Cerebellar cortex (tissue), 1 donor: ENCODE measurements at places on chromosomes 16 and 17.
A peak's percentile ranks its signal among the peaks of the same experiment; 100 is the strongest.

DNA sequence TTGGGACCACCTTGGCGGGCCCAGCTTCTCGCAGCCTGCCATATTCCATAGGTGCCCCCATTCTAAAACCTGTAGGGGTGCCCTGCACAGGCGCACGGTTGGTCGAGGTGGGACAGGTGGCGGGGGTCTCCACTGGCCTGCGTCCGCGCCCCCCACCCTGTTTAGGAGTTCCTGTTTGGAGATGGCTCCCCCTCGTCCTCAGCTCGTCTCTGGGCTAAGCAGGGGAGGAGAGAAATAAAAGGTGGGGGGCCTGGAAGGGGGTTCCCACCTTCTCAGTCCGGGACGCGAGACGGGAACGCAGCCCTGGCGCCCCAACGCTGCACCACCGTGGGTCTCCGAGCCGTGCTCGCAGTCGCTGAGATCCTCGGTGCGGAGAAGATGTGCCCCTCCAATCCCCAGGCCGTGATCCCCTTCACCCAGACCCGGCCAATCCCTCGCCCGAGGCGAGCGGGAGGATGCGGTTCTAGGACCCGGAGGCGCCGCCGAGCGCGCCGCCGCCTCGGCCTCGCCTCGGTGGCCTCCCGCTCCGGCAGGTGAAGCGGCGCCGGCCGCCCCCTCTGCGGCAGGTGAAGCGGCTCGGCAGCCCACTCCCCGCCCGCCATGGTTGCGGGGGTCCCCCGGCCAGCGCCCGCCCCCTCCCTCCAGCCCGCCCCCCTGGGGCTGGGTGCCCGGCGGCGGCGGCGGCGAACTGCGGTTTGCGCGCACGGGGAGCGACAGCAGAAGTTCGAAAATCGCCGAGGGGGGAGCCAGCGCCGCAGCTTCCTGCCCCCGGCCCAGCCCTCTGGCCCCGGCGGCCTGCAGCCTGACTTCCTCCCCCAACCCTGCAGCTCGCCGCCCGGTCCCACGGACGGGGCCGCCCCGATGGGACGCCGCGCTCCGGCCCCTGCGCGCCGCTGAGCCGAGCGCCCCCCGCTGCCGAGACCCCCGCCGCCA is at the start of gene FMNL1:
FMNL1 (plus strand) TSS at position 805 of the 933 bp plus-strand sequence. CDS start 240 bp downstream, outside the sequence.
- no peak for DNase-seq

GRCh38 chr17:56943505-56944125 is 17.2 kb downstream of the COIL start:
- no peak for DNase-seq

- no peak for DNase-seq
Observed at GRCh38 chr16:75193265-75193650, 13.7 kb downstream of the CTRB2 start.

- no peak for DNase-seq
Observed at GRCh38 chr16:52544703-52545102, 2.2 kb downstream of the TOX3 start.

GRCh38 chr17:68829211-68829610 is 126.0 kb downstream of the ABCA8 start:
- DNase-seq, result no peak

- DNase-seq, result no peak
Observed at GRCh38 chr17:40355804-40356758, 8.5 kb downstream of the GJD3 start.

DNA sequence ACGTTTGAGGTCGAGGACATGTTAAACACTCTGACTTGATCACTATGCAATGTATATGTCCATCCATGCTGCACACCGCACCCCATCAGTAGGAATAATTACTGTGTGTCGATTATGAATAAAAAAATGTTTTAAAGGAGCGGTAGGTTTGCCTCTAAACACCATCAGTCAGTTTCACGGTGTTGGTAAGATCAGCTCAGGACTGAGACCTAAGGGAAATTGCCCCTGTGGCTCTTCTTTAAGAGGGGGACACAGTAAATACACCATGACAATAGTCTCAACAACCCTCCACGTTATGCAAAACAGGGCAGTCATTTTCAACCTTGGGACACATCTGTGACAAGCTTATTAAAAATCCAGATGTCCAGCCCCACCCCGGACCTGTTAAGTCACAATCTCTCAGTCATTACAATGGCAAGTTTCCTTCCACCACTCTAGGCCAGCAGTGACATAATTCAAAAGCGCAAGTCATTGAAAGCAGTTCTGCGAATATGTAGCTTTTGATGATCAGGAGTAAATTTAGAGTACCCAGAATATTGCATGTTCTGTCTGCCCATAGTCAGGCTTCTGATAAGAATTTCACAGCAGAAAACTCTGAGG is 1.2 kb downstream of the ATMIN start:
- no peak for DNase-seq

DNA sequence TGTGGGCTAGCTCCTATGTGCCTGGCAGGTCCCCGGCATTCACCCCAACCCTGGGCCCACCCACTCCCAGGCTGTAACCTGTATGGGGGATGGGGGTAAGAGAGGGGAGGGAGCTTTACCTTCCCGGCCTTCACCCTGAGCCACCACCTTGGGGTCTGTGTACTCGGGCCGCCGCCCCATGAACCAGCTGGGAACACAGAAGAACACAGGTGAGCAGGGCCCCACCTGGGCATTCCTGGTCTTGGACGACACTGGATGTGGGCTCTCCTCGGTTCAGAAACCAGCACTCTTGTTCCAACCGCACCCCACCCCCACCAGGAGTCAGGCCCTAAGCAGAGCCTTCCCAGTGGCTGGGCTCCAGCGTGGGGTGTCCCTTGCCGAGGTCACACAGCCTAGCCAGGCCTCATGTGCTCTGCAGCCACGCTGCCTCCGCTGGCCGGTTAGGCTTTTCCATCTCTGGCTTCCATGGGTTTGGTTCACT is 18.8 kb downstream of the B9D1 start:
- no peak for DNase-seq

- DNase-seq, result peak; percentile 58
Observed at GRCh38 chr17:47776330-47777197, 43.5 kb downstream of the TBX21 start.

DNA sequence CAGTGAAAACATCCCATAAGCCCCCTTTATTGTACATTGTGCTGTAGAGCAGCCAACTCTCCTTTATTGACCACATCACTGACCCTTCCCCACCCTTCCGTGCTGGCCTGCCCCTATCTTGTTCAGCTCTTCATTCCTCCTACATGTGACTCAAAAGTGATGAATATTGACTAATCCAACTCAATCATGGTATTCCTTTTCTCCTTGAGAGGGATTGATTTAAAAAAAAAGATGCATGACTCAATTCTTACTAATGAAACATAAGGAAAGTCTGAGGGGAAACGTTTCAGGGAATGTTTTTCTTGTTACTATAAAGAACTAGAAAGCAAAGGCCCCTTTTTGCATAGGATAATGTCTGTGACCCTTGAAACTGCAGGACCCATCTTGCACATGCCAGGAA is 125.2 kb upstream of the SOX9 start:
- no peak for DNase-seq

GRCh38 chr17:30229012-30229411 is 6.5 kb downstream of the SLC6A4 start:
- DNase-seq, result no peak

GRCh38 chr17:51585514-51586104 is 325.3 kb downstream of the UTP18 start:
- DNase-seq, result peak; percentile 74

- no peak for DNase-seq
Observed at GRCh38 chr16:27402964-27403600, 1.1 kb downstream of the IL21R start.

DNA sequence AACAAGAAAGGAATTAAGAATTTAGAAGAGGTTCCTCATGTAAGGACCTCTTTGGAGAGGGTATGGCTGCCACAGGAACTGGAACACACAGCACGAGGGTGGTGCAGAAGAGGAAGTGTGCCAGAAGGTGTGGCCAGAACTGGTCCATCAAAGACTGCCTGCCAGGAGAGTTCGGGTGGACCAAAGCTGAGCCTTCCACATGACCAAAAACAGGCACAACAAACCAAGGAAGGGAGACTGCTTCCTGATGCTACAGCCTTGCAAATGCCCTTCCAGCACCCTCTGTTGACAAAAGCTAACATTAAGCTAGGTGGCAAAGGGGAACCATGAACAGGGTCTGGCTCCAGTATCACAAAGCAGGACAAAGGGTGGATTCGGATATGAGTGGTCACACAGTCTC is 125.8 kb upstream of the TMEM97 start:
- DNase-seq, result peak; percentile 6

DNA sequence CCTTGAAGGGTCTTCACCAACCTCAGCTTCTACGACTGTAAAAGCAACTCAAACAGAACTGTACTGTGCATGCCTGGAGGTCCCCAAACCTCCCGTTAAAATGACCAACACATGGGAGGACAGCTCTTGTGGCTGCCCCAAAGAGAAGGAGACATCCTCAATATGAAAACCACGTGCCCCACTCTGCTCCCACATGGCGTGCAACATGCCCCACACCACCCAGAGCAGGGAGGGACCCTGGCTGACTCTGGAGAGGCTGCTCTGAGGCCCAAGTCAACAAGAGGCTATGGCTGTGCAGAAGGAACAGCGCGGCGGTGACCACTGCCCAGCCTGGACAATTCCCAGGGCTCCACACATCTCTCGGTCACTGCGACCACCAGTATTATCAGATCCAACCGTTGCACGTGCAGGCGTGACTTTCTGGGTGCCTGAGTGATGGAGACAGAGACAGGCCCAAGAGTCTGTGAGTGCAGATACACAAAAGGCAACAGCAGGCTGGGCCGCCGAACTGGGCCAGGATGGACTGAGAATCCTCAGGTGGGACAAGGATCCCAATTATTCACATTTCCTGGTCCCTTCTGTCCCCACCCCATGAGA is 1.4 kb downstream of the PLD6 start:
- DNase-seq, result no peak

- no peak for DNase-seq
Observed at GRCh38 chr17:43939886-43940285, 2.4 kb downstream of the PPY start.

DNA sequence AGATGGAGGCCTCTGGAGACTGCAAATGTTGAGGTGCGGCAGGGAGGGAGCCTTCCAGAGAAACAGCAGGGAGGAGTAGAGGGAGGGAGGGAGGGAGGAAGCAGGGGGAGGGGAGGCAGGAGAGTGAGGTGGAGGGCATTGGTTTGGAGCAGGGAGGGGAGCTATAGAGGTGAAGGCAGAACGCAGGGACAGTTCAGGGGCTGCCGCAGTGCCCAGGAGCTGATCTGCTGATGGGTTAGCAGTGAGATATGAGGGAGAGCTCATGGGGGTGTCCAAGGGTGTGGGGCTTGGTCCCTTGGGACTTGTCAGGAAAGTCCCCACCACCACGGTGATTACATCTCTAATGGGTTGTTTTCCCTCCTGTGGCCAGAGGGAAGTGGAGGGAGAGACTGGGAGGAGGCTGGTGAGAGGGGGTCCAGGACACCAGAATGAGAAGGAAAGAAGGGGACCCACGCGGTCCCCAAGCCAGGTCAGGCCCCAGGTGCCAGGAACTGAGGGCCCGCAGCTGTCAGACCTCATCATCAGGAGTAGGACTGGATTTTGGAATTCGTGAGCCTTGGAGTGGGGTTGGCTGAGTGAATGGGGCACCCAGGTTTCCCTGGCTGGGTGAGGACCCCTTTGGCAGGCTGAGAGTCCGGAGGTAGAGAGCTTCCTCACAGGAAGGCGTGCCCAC is 11.2 kb downstream of the CA4 start:
- no peak for DNase-seq

GRCh38 chr16:21611556-21612384 is 12.4 kb downstream of the METTL9 start:
- DNase-seq, result peak; percentile 47

GRCh38 chr17:40457369-40457768 is 14.1 kb downstream of the IGFBP4 start:
- no peak for DNase-seq

DNA sequence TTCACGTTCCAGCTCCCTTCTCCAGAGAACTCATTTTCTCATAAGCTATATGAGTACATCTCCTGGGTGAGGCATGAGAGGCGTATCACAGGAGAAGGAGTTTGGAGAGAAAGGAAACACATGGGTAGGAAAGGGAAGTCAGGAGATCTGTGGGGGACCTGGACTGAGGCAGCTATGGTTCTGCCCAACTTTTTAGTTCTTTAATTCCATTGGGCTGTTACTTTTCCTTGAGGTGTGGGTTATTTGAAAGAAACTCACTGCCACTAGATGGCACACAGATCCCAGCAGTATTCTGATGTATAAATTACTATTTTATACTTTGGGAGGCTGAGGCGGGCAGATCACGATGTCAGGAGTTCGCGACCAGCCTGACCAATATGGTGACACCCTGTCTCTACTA is 63.6 kb downstream of the NUP93 start:
- peak; percentile 22 for DNase-seq

GRCh38 chr17:45867702-45868101 is 23.0 kb downstream of the SPPL2C start:
- no peak for DNase-seq
